ENCODE measurements at places on chromosomes 5 and 9.

DNA sequence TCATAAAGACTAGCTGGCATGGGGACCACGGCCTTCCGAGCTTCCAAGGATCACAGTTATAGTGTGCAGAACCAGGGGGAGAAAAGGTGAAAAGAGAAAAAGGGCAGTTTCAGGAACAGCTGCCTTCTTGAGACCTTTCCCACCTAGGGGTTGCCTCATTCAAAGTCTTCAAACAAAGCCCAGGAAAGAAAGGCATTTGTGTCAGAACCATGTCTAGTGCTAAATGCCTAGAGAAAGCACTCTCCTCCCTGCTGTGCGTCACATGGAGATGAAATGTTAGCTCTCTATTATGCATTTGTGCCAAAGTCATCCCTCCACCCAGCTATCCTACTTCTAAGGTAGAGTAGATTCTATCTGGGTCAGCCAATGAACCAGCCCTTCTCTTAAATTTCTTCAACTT is 1037.3 kb upstream of the WWC1 start:
- DNase-seq: no peak

DNA sequence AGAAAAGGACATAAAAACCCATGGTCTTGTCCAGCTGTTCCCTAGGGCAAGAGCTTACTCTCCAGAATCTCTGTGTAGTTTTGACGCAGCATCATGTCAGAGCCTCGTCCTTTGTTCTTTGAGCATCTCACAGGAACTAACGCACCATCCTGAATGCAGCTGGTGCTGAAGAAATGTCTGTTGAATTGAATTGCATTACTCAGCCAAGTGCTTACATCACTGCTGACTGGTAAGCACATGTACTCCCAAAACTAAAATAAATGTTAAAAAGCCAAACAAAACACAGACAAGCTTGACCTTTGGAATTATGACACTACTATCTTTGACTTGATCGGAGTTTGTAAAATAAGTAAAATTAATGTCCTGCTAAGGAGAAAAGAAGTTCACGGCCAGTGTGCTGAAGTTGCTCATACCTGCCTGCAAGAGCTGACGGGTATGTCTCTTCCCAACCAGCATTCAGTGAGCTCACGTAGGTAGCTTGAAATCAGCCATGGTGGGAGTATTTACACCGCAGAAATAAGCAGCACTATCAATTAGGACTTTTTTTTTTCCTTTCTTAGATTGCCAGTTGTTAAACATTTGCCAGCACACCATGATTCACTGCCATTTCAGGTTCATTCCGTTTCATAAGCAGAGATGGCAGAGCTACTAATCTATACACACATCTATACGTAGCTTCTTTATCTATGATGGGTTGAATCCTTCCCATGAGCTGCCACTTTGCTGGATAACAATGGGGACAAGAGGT is 310.6 kb upstream of the MSX2 start:
- no peak for DNase-seq

- DNase-seq: no peak
Observed at GRCh38 chr5:58452566-58453258, 7.2 kb downstream of the PLK2 start.

- DNase-seq: no peak
Observed at GRCh38 chr5:37436146-37436934, 57.2 kb downstream of the WDR70 start.

GRCh38 chr9:6955251-6955921 is 197.6 kb downstream of the KDM4C start:
- peak; percentile 70 for DNase-seq

DNA sequence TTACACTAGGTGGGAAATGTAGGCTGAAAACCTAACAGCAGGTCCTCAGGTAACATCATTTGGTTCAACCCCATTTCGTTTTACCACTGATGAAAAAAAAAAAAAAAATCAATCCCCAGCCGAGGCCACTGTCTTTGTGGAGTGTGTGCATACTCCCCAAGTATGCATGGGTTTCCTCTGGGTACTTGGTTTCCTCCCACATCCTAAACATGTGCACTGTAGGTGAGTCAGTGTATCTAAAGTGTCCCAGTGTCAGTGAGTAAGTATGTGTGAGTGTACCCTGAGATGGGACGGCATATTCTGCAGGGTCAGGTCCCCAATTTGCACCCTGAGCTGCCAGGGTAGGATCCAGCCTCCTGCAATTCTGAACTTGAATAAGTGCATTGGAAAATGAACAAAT is 966.5 kb upstream of the DMAC1 start:
- no peak for DNase-seq

DNA sequence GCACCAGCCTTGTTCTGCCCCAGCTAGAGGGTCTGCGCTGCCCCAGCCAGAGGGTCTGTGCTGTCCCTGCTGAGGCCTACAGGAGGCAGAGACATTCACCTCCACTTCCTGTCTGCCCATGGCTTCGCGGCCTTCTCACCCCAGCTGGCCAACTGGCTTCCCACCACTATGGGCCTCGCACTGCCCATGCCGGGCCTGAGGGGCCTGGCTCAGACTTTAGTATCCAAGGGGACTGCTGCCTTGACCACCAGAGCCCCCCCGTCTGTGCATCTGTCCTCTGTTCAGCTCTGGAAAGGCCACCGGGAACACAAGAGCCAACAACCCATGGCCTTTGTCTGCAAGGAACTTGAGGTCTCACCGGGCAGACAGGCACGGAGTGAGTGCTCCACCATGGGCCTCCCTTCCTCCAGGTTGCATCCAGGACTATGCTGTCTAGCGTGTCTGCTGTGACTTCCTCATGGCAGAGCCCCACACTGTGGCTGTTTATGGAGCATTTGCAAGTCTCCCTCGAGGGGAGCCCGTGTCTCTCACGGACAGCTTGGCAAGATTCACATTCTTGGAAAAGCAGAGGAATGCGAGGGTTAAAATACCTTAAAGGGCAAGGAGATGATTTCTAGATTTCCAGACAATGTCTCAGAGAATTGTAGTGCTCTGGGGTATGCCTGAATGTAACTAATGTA is 1.7 kb downstream of the DCANP1 start:
- DNase-seq: no peak

GRCh38 chr9:128082151-128082550 is 14.1 kb downstream of the SLC25A25 start:
- no peak for DNase-seq

DNA sequence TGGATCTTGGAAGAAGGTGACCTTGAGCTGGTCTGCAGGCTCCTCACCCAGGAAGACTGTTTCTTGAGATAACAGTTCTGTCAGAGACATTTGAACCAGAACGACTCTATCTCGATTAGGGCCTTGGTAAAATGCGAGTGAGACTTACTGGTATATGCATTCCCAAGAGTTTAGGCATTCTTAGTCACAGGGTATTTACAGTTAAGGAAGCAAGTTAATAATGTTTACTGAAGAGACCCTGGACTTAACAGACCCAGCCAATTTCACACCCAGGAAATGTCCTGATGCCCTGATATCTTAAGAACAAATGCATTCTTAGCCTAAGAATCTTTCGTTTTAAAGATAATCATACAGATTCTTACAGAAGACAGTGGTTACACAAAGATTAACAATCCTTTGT is 1867.2 kb upstream of the C9orf72 start:
- DNase-seq: no peak

DNA sequence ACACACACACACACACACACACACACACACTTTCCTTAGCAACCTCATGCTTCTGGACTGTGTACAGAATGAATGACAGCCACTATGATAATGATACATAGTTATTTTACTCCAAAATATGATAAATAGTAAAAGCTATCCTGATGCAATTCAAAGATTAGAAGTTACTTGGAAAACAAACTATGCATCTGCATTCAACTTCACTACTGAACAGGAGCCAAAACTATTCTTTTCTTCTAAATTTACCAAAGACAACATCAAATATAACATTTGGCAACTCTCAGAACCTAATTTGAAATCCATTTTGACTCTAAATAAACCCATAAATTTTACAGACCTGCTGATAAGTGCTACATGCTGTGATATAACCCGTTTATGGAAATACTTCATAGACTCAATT is 33.3 kb downstream of the GLIS3 start:
- no peak for DNase-seq

- DNase-seq: no peak
Observed at GRCh38 chr9:27654629-27655285, 81.5 kb upstream of the C9orf72 start.

- DNase-seq: peak; percentile 20
Observed at GRCh38 chr5:80254767-80255430, 949 bp downstream of the SERINC5 start.

GRCh38 chr5:74895906-74896305 is 29.7 kb upstream of the FAM169A start:
- DNase-seq: no peak

DNA sequence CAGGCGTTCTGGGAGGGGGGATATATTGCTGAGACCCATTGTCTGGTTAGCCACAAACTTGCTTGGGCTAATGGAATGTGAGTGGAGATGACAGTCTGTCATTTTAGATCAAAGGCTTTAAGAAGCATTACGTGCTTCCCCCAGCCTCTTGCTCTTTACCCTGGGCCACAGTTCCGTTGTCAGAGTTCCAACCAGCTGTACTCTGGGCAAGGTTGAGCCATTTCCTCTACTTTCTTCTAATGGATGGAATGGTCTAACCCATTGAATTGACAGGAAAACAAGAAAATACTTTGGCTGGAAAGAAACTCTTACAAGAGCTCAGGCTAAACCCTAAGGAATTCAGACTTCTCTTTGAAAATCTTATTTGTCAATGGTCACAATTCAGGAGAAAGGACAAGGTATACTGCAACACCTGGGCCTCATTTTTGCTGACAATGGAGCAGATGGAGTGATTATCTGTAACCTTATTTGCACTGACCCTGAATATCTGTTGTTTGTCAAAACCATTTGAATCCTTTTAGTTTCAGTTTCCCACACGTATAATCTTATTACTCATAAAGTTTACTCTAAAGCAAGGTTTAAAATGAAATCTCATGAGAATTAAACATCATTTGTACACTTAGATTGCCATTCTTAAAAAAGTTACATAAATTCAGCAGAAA is 231.4 kb downstream of the PDE4D start:
- DNase-seq: peak; percentile 79

GRCh38 chr5:88269222-88269771 is 652 bp upstream of the TMEM161B start:
- no peak for DNase-seq

DNA sequence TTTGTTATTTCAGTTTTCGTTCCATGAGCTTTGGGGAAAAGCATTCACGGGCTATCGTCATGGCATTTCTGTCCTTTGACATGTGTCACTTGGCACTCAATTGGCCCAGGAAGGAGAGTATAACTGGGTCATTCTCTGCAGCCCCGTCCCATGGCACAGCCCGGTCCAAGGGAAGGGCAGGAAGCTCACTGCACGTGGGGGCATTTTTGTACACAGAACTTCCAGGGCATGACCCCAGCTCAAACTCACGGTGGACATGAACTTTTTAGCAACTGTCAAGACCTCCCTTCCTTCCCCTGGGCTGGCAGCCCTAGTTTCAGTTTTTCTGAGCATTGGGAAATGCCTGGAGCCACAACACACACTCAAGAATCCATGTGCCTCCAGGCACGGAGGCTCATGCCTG is 161.6 kb upstream of the PANK3 start:
- no peak for DNase-seq

DNA sequence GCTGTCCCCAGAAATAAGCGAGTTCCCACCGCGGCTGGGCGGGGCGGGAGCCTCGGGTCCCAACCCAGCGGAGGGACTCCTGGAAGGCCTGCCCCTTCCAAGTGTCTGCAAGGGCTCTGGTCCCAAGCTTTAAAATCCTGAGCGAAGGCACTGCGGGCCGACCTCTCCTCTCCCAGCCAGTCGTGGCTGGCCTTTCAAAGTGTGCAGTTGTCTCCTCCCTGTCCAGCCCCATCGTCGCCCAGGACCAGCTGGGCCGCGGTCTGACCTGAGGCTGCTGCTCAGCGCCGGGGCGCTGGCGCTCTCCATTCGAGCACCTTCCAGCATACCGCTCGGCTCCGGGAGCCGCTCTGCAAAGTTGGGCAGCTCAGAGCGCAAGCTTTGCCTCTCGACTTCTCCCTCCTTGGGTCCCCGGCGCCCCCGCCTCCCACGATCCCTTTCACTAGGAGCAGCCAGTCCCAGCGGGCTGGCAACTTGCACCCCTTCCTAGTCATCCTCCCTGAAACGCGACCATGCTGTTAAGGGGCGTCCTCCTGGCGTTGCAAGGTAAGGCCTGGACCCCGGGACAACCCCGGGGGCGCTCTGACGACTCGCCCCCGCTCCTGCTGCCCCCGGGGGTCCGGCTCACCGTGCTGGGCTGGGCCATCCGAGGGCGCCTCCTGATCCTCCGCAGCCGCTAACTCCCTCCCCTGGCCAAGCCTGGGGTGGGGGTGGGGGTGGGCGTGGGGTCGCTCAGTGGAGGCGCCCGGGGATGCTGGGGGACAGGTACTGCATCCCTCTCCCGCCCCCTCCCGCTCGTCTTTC is at the start of gene MAMDC2:
MAMDC2 (plus strand) TSS at position 160 of the 801 bp plus-strand sequence; CDS start at position 510, 350 bp downstream.
- DNase-seq: peak; percentile 9

DNA sequence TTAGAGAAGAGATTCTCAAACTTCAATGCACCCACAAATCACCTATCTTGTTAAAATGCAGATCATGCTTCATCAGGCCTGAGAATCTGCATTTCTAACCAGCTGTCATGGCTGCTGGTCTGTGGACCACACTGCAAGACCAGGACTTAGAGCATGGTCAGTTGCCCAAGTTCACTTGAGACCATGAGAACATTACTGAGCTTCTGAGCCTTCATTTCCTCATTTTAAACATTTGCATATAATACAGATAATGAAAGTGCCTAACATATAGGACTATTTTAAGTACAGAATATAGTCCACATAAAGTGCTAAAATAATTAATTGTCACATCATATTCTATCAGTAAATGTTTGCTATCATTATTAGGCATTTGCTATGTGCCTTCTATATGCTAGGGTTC is 260.8 kb upstream of the TNC start:
- DNase-seq: no peak

DNA sequence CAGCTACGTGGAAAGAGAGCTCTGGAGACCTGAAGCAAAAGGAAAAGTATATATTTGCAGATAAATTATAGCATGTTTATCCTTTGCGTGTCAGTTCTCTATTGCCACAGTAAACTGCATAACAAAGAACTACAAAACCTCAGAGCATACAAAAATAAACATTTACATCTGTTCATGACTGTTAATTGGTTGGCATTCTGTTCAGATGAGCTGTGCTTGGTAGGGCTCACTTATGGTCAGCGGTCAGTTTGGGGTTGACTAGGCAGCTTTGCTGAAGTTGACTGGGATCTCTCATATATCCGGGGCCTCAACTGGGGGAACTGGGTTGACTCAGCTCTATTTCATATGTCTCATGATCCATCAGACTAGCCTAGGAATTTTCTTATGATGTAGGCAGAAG is 257.7 kb downstream of the TLE1 start:
- DNase-seq: no peak
